ENCODE measurements at places on chromosomes 2 and 18. TPM values are rescaled to one million over a fixed set of nuclear protein-coding genes. Genes with fewer than 3 reads are reported as not detected.

BCL2 gene
- total RNA-seq, result 201 TPM

GKN2 gene
- not detected for total RNA-seq

CAVIN2 gene
- 0.50 TPM for total RNA-seq

GAREM2 gene
- 2.9 TPM for total RNA-seq

ABCG5 gene
- total RNA-seq, result not detected

CXCR2 gene
- total RNA-seq, result not detected

OTOS gene
- not detected for total RNA-seq

GPR35 gene
- total RNA-seq, result 16.2 TPM

SEPTIN10 gene
- 2.2 TPM for total RNA-seq

CCDC102B gene
- total RNA-seq, result 6.1 TPM

KLHL29 gene
- total RNA-seq, result 2.5 TPM

CETN1 gene
- total RNA-seq, result not detected

TGFA gene
- 3.7 TPM for total RNA-seq

CAPN14 gene
- total RNA-seq, result 0.76 TPM

VWA3B gene
- not detected for total RNA-seq

ZNF385B gene
- not detected for total RNA-seq

TRIM43 gene
- total RNA-seq, result not detected

IL1RL2 gene
- total RNA-seq, result not detected

UGT1A1 gene
- not detected for total RNA-seq

OLA1 gene
- 38.1 TPM for total RNA-seq

IL36RN gene
- total RNA-seq, result not detected

PLEK gene
- 24.6 TPM for total RNA-seq

SLC38A11 gene
- not detected for total RNA-seq

ALLC gene
- total RNA-seq, result not detected

FRZB gene
- 0.06 TPM for total RNA-seq

APLF gene
- 5.1 TPM for total RNA-seq

CFAP221 gene
- total RNA-seq, result not detected

RHBDD1 gene
- 47.8 TPM for total RNA-seq

SOWAHC gene
- 0.66 TPM for total RNA-seq

CDH20 gene
- 0.15 TPM for total RNA-seq

ATL2 gene
- total RNA-seq, result 46.3 TPM

Measured in T-cell (primary cell).